ENCODE measurements at places on chromosomes 2 and 18. TPM values are rescaled to one million over a fixed set of nuclear protein-coding genes. Genes with fewer than 3 reads are reported as not detected.

The OSBPL6 gene
- 14.8 TPM for total RNA-seq

The RNF125 gene
- total RNA-seq = 4.4 TPM

The INPP4A gene
- total RNA-seq = 34.2 TPM

DNA sequence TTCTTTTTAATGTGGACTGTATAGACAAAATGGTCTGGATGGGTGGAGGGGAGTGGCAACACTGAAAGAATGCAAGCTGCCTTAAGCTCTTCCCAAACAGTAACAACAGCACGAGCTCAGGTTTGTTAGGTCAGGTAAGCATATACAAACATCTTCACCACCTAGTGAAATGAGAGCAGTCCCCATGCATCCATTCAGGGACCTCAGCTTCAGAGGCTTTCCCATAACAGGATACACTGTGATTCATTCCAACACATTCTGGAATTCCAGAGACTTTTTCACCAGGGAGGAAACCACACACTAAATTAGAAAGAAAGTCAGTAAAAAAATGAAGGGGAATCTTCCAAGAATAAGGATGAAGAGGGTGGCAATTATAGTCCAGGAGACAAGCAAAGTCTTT lies 50.4 kb upstream of the BZW1 start:
- H3K36me3 ChIP-seq = no peaks in the 10 kb centered on the region
- no peak overlapping the region for H3K4me3 ChIP-seq
- no peak for DNase-seq
- H3K27me3 ChIP-seq = no peaks in the 10 kb centered on the region

DNA sequence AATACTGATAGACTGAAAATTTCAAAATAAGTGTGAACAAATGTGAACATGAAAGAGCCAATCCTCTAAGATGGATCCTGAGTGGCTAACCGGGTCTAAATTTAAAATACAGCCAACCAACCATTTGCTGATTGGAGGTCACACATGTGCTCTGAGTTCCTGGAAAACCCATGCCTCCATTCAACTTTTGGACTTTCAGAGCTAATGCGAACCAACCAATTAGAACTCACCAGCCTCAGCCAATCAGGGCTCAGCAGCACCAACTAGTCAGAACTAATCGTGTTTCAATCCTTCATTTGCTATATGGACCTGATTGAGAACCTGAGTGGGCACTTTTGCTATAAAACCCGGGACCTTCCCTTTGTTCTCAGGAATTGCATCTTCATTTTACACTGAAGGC lies 111.5 kb downstream of the MEP1B start:
- no peak overlapping the region for H3K4me3 ChIP-seq
- H3K27ac ChIP-seq = no peak overlapping the region
- no peaks in the 10 kb centered on the region for H3K27me3 ChIP-seq
- H3K4me1 ChIP-seq = no peaks in the 10 kb centered on the region

DNA sequence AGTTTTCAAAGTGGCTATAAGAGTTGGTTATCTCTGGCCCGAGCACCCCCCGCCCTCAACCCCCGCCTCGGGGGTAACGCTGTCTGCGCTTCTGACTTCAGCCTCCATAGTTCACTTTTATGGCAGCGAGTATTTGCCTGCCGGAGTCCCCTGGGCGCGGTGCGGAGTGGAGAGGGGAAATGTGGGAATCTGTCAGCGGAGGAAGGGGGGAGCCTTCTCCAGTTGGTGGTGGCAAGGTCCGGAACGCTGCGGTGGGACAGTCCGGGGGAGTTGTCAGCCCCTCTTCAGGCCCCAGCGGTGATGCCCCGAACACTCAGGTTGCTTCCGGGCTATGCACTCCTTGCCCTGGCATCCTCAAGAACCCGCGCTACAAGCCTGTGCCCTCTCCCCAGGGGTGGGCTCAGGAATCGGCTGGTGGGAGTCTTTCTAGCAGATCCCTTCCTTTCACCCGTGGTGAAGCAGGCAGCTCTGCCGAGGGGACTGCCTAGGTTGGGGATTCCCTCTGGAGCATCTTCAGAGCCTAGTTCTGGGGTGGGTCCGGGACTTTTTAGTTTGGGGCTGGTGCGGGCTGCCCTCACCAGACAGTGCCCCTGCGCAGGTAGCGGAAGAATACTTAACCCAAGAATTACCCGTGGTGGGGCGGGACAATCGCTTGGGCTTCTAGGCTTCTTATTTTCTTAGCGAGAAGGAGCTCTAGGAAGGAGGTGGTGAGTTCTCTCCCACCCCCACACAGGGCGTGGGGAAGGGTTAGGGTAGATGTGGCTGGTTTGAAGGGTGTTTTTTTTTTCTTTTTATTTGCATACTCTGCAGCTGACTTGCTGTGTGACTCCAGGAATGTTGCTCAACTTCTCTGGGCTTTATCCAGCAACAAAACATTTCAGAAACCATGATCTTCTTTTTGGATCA lies 1.6 kb downstream of the ATOH8 start:
- no peak overlapping the region for H3K27ac ChIP-seq
- peak overlapping the region; percentile 76 for H3K4me3 ChIP-seq
- H3K4me1 ChIP-seq = peaks cover 19% of the 10 kb centered on the region
- peaks cover 99% of the 10 kb centered on the region for H3K27me3 ChIP-seq

- no peak overlapping the region for H3K4me3 ChIP-seq
Measured at GRCh38 chr2:223000872-223001796, 50.9 kb upstream of the KCNE4 start.

GRCh38 chr18:11908182-11909060 lies at the start of gene MPPE1:
TSS of gene MPPE1 (minus strand) at chr18:11908317. CDS start at chr18:11897264, 11,053 bp downstream.
- H3K4me3 ChIP-seq = peak within 1 kb of the TSS; percentile 86
- H3K36me3 ChIP-seq = no peaks in the 10 kb centered on the region
- H3K27me3 ChIP-seq = peaks cover 11% of the 10 kb centered on the region
- peak; percentile 95 for DNase-seq

DNA sequence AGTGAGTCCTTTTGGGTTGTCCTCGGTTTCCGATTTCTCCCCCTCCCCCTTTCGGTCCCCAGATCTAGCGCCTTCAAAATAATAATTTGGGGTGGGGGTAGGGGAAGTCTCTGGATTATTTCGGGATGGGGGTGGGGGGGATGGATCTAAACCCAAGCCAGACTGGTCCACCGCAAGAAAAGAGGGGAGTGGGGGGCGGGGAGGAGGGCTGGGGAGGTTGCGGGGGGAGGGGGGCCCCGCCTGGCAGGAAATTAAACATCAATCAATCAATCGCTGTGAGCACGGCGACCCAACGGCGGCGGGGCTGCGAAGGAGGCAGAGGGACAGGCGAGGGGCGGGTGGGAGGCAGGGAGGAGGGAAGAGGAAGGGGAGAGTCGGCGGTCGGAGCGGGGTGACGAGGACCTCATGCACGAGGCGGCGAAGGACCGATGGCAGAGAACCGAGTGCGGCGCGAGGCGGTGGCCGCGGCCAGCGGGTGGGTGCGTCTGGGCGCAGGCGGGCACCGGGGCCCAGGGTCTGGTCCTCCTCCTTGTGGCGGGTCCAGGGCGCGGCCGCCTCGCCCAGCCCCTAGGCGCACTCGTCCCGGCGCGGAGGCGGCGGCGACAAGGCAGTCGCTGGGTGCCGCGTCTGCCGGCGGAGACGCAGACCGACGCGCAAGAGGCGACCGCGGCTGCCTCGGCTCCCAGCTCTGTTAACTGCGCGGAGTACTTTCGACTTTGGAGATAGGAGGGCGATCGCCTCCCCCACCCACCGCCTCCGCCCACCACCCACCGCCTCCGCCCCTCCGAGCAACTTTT lies 468 bp upstream of the SATB2 start:
- no peak overlapping the region for H3K27ac ChIP-seq
- peak overlapping the region; percentile 67 for H3K4me3 ChIP-seq
- no peaks in the 10 kb centered on the region for H3K36me3 ChIP-seq
- peaks cover 18% of the 10 kb centered on the region for H3K4me1 ChIP-seq
- DNase-seq = peak; percentile 78

DNA sequence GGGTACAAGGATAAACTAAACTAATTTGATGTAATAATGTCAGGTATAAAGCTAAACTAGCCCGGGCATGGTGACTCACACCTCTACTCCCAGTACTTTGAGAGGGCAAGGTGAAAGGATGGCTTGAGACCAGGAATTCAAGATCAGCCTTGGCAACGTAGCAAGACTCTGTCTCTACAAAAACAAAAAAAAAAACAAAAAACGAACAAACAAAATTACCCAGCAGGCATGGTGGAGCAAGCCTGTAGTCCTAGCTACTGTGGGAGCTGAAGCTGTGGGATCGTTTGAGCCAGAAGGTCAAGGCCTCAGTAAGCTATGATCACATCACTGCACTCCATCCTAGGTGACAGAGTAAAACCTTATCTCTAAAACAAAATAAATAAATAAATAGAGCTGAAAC lies 131.8 kb upstream of the KYNU start:
- no peak overlapping the region for H3K27ac ChIP-seq
- no peaks in the 10 kb centered on the region for H3K4me1 ChIP-seq
- no peak for DNase-seq
- H3K36me3 ChIP-seq = no peaks in the 10 kb centered on the region
- H3K27me3 ChIP-seq = no peaks in the 10 kb centered on the region

Measured in neural progenitor cell (in vitro differentiated cells).